ENCODE measurements at places on chromosomes 4 and X.

DNA sequence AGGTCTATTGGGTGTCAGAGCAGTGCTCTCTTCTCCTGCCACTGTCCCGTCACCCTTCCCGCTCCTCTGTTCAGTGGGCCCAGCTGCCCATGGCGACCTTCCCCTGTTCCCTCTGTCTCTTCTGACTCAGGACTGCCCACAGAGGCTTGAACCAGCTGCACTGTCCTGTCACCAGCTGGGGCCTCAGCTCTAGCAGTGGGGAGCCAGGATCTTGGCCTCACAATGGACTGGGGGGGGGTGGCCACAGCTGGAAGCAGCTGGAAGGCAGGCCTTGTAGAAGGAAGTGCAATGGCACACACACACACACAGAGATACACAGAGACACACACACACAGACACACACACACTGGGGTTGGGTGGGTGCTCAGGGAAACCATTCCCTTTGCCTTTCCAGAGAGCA lies 114.0 kb upstream of the PJA1 start:
- DNase-seq, result no peak

DNA sequence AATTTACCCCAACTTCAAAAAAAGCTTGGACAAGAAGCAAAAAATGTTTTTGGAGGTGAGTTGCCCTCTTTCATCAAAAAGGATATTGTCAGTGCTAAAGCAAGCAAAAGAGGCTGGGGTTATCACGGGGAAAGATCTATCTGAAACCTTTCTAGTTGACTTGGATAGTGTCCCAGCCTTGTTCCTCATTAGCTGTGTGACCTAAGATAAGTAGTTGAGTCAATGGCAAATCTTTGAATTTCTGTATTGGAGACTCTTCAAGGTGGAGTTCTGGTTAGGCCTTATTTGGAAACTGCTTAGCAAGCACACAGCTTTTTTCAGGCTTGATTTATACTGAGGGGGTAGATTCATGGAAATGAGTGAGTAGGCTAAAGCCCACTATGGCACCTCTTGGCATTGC lies 271.6 kb downstream of the GRIA3 start:
- DNase-seq, result no peak

DNA sequence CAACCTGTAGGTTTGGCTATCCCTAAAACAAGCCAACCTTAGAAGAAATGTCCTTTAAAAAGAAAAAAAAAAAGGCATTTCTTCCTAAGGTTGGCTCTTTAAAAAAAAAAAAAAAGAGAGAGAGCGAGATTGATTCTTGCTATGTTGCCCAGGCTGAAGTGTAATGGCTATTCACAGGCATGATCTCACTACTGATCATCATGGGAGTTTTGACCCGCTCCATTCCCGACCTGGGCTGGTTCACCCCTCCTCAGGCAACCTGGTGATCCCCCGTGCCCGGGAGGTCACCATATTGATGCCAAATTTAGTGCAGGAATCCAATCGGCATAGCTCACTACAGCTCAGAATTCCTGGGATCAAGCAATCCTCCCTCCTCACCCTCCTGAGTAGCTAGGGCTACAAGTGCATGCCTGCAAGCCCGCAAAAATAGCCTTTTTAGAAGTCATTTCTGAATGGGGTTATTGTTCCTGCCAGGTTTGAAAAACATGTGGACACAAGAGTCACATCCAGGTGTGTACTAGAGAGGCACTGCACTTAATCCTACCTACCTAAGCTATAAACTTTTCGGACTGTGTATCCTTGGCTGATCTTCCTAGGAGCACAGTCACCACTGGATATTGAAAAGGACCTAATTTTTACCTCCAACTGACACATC lies 61.4 kb upstream of the ZCCHC13 start:
- DNase-seq, result no peak

DNA sequence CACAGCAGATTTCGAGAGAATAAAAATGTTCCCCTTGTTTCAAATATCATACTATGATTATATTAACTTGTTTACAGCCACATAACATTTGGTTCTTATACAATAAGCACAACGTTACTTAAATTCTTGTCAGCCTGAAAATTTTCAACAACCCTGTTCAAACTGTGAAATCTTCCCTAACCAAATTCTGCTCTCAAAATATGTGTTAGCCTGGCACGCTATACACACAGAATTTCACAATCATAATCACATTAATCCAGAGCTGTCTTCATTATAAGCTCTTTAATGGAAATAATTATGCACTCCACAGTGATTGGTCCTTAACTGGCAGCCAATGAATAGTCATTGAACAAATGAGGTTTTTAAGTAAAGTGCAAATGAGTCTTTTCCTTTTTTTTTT lies 7.3 kb upstream of the PRSS12 start:
- no peak for DNase-seq

- no peak for DNase-seq
Measured at GRCh38 chr4:86174506-86174905, 185.3 kb downstream of the MAPK10 start.

DNA sequence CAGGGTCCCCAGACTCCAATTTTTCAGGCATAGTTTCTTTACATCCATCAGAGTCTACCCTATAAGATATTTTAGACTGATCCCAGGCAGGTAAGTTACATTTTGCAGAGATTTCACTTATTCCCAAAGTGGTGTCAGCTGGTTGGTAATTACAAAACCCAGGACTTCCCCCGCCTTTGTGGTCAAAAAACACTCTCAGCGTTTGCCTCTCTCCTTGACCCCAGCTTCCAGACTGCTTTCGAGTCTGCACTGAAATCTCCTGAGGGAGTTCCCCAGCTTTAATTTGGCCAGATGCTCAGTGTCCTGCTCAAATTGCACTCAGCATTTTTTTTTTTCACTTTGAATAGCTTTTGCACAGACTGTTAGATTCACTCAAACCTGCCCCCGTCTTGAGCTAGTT lies 11.2 kb upstream of the AMOT start:
- peak; percentile 34 for DNase-seq

DNA sequence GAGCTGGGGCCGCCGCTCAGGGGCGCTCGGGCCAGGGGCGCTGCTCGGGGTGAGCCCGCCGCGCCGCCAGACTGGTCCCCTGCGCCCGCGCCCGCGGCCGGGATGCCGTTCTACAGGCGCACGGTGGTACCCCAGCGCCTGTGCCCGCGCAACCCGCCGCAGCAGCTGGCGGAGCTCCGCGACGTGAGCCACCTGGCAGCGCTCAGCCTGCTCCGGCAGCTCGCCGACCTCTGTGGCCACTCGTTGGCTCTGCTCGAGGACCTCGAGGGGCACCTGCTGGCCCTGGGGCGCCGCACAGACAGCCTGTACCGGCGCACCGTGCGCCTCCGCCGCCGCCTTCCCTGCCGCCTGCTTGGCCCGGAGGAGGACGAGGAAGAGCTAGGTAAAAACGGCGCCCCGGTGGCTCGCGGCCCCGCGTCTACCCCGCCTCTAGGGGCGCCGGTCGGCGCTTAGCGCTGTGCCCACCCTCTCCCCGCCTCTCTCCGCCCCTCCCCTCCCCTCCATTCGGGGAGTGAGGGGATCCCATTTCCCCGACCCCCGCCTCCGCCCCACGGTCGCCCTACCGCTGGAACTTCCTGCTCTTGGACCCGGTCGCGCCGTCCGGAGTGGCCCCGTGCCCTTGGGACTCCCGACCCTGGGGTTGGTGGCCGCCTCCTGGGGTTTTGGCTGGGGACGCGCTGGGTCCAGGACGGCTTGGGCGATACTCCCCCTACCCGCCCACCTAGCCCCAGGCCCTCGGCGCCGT lies 513 bp downstream of the NHSL2 start:
- peak; percentile 23 for DNase-seq

GRCh38 chr4:15100994-15101695 lies 98.9 kb downstream of the CPEB2 start:
- no peak for DNase-seq

GRCh38 chrX:31178064-31178768 lies 106.4 kb upstream of the FTHL17 start:
- DNase-seq, result no peak

GRCh38 chr4:168832763-168833575 lies 177.1 kb downstream of the CBR4 start:
- no peak for DNase-seq

DNA sequence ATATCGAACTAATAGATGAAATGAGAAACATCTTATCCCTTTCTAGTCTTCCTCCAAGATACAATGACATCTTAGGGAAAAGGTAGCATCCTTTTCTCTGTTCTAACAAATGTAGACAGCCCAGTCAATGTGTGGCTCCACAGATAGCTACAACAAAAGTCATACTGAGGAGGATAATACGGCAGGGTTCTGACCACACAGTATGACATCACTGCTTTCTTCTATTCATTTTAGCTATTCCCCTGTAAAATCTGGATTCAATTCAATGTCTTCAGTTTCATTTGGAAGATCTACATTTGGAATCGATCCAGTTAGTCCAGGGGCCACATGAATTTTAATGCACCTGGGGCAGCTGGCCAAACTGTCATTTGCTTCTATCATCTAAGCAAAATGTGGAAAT lies 51.4 kb downstream of the ENOX2 start:
- no peak for DNase-seq
